ENCODE measurements at places on chromosomes 3 and 15. TPM values are rescaled to one million over a fixed set of nuclear protein-coding genes. Genes with fewer than 3 reads are reported as not detected.
A peak's percentile ranks its signal among the peaks of the same experiment; 100 is the strongest.

The GPR62 gene
- 0.13 TPM for total RNA-seq

DNA sequence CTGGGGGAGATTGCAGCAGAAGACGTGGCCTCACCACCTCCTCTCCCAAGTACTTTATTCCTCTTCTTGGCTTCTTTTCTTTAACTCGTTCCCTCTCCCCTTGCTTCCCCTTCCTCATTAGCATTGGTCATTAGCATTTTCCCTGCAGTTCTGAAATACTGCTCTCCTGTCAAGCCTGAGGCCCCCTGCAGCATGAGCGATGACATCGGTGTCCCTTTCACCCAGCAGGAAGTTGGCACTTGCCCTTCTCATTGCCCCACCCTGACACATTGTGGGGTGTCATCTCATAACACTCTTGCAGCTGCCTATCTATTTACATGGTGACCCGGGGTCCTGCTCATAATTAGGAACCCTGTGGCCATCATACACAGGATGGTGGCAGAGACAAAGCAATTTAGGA lies 167.1 kb downstream of the ARRDC4 start:
- no peak overlapping the region for H3K4me3 ChIP-seq
- no peak for DNase-seq
- H3K27me3 ChIP-seq: no peaks in the 10 kb centered on the region
- H3K27ac ChIP-seq: no peak overlapping the region

- H3K4me3 ChIP-seq: no peak overlapping the region
- no peaks in the 10 kb centered on the region for H3K27me3 ChIP-seq
Measured at GRCh38 chr3:161558236-161558635, 61.6 kb downstream of the OTOL1 start.

GRCh38 chr3:51390246-51391074 lies 625 bp upstream of the RBM15B start:
- no peak for DNase-seq
- peak overlapping the region; percentile 50 for H3K4me3 ChIP-seq
- peaks cover 74% of the 10 kb centered on the region for H3K36me3 ChIP-seq
- peaks cover 51% of the 10 kb centered on the region for H3K4me1 ChIP-seq
- no peaks in the 10 kb centered on the region for H3K27me3 ChIP-seq

GRCh38 chr15:85688711-85689110 lies 106.0 kb downstream of the KLHL25 start:
- peaks cover 58% of the 10 kb centered on the region for H3K36me3 ChIP-seq
- no peaks in the 10 kb centered on the region for H3K27me3 ChIP-seq
- H3K4me1 ChIP-seq: peaks cover 4% of the 10 kb centered on the region
- no peak for DNase-seq

DNA sequence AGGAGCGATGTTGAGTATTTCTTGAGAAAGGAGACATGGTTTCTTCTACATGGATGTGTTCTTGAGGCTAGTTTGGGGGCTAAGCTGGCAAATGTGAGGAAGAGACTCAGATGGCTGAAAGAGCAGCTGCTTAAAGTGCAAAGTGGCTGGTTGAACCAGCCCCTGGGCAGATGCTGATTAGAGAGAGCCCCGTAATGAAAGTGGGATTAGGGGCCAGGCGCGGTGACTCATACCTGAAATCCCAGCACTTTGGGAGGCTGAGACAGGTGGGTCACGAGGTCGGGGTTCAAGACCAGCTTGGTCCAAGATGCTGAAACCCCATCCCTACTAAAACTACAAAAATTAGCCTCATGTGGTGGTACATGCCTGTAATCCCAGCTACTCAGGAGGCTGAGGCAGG lies 75.0 kb upstream of the GCNT3 start:
- H3K27ac ChIP-seq: no peak overlapping the region
- H3K27me3 ChIP-seq: peaks cover 2% of the 10 kb centered on the region
- H3K4me3 ChIP-seq: no peak overlapping the region
- no peaks in the 10 kb centered on the region for H3K36me3 ChIP-seq
- no peak for DNase-seq
- no peaks in the 10 kb centered on the region for H3K4me1 ChIP-seq

The AGBL1 gene
- total RNA-seq: 18.1 TPM

GRCh38 chr3:24220859-24221657 lies 273.6 kb downstream of the THRB start:
- no peak overlapping the region for H3K27ac ChIP-seq
- peaks cover 7% of the 10 kb centered on the region for H3K4me1 ChIP-seq
- H3K27me3 ChIP-seq: peaks cover 4% of the 10 kb centered on the region
- no peak overlapping the region for H3K4me3 ChIP-seq
- no peaks in the 10 kb centered on the region for H3K36me3 ChIP-seq
